ENCODE measurements at places on chromosomes 5 and 9.

DNA sequence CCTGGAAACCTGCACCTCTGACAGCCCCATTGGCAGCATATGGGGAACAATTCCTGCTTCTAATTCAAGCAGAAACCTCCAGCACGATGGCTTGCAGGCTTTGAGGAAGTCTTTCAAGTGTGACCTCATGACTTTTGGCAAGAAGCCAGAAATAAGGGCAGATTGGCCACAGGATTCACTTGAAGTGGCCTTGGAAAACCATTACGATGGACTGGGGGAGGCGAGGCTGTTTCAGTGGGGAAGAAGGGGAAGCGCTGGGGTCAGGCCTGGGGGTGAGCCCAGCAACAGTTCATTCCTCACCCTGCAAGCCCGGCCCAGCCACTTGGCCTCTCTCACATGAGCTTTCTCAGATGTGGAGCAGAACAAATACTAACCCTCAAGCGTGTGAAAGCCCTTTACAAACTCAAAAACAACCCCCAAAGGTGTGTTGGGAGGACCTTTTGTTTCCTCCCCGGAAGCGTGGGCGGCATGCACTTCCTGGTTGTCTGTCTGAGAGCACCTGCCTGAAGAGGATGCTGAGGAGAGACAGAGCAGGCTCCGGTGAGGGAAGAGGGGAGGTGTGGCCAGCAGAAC lies 26.9 kb upstream of the EEIG1 start:
- peak; percentile 60 for DNase-seq

GRCh38 chr9:134681061-134681661 lies 39.6 kb downstream of the COL5A1 start:
- no peak for DNase-seq

- no peak for DNase-seq
These were observed 80.6 kb upstream of the POU5F2 start for GRCh38 chr5:93821891-93822415.

GRCh38 chr9:122217640-122218039 lies 11.1 kb downstream of the LHX6 start:
- no peak for DNase-seq

DNA sequence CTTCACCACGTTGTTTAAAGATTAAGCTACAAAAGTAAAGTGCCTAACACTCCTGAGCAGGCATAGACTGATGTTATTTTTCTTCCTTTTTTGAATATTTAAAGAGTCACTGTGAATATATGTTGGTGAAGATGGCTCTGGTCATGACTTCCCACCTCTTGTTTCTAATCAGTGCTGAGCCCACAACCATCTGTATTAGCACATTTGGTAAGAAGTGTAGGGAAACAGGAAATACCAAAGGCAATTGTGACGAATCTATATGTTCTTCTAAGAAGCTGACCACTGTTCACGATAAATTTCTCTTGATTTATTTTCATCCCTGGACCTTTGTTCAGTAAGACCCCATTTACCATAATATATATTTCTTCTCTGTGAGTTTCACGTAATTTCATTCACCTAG lies 108.3 kb upstream of the PCA3 start:
- DNase-seq = no peak

DNA sequence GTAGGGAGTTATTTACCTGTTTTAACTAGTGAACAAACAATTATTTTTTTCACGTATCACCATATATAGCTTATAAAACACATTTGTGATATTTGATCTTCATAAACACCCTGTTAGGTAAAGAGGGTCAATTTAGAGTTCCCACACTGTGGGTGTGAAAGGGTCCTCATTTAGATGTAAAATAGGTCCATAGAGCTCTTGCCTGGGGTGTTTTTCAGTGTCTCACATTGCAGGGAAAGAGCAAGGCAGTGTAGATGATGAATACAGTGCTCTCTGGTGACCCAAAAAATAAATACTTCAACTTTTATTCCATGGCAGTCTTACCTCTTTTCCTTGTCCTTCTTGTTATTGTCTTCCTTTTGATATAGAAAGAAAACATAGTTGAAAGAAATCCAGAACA lies 403.2 kb upstream of the SGCD start:
- no peak for DNase-seq

DNA sequence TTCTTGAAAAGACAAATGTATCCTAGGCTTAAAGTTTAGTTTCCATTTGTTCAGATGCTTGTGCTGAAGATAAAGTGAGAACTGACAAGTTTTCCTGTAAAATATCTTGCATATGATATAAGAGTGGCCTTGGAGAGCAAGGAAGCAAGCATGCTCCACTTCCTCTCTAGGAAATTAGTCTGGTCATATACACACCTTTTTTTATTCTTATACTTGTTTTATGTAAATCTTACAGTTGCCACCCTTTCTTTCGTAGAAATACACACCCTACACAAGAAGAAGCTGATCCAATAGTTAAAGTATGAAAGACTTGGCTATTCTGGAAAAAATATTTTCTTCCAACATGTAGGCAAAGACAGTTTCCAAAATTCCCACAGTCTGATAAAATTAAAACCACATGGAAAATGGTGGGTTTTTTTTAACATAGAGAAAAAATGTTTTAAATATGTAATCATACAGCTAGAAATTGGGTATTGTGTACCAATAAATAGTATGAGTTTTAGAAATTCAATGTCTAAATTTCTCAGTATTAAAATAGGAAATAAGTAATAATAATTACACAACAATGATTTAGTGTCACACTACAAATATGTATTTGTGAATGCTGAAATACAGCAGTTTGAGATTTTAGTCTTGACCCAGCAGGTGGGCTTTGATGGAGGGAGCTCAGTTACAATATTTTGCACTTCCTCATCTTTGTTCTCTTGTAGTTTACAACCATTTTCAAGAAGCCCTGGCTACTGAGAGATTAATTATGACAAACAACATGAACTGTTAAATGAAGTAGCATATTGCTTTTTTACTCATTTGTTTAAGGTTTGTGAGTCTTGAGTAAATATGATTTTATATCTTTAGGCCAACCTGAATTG lies 185.7 kb upstream of the GNA14 start:
- no peak for DNase-seq

DNA sequence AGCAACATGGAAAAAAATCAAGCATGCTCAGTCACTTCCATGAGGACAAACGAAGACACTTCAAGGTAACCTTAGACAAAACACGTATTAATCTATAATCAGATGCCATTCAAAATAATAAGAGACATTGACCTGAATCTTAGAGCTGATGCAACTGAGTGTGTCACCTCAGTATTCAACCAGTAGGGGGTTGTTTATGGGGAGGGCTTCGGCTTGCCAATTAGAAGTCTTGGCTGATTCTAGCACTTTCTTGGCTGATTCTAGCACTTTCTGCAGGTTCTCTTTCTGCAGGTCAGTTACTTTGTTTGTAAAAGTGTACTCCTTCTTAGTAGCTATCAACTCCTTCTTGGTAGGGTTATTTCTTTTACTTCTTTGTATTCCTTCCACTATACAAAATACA lies 317.6 kb downstream of the ENC1 start:
- DNase-seq = no peak

All from Calu3 (cell line).